ENCODE measurements at places on chromosomes 11 and 22.

GRCh38 chr22:37775785-37776638, 31.7 kb upstream of the GCAT start:
- DNase-seq: no peak

GRCh38 chr22:32632512-32633315, 158.1 kb downstream of the FBXO7 start:
- DNase-seq: no peak

GRCh38 chr11:15655552-15655951, 540.8 kb downstream of the INSC start:
- DNase-seq: peak; percentile 91

DNA sequence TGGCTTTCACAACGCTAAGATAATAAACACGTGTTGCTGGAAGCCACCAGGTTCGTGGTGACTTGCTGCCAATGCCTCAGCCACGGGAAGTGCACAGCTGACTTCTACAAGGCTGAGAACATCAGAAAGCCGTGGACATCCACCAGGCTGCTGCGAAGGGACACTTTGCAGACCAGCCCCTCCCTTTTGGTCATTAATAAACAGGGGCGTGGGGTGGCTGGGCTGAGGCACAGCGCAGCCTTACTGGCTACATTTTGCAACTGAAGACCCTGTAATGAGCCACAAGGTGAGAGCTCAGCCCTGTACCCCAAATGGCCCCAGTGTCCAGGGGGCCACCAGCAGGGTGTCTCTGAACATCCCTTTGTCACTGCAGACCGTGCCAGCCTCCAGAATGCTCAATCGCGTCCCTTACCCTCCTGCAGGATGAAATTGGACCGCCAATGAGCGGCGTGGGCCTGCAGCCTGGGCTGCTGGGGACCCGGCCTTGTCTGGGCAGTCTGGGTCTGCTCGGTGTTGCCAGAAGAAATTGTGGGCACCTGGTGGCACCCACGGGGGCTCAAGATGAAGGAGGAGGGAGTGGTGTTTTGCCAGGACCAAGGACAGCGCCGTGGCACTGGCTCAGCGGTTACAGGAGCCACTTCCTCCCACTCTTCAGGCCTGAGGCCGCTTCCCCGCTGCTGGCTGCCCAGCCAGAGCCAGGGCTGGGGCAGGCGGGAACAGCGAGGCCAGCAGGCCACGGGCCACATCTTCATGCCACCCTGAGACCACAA, 181.9 kb downstream of the CTTN start:
- no peak for DNase-seq

- DNase-seq: peak; percentile 92
Measured at GRCh38 chr22:45290410-45290936, 5.7 kb downstream of the UPK3A start.

- peak; percentile 37 for DNase-seq
Measured at GRCh38 chr11:44834846-44835245, 108.1 kb downstream of the TSPAN18 start.
